ENCODE measurements at places on chromosomes 3 and 15.

DNA sequence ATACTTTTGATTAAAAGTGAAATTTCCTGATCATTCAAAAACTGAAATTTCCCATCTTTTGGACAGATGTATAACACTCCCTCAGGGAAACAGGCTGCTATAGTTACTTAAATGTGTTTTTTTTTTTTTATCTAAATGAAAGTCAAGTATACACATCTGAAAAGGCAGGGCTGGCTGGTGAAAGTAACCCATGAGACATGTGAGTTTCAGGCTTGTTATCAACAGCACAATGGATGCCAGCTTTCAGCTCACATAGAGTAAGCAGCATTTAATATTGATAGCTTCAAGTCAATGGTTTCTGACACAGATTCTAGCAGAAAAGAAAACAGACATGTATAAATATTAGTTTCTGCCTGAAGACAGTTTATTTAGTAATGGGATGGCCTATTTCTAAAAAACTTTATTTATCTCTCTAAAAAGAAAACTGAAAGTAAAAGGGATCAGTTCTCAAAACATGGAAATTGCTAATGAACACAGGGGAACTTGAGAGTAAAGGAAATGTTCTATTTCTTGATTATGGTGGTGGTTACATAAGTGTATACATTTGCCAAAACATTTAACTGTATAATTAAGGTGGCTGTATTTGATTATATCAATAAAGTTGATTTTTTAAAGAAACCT is 89.7 kb upstream of the CMC1 start:
- DNase-seq, result no peak

GRCh38 chr3:78571486-78571885 is 1196.3 kb downstream of the ROBO1 start:
- DNase-seq, result no peak

GRCh38 chr3:56633602-56634535 is 49.2 kb downstream of the TASOR start:
- DNase-seq, result no peak

GRCh38 chr3:60517134-60517533 is 734.1 kb downstream of the FHIT start:
- no peak for DNase-seq

- DNase-seq, result peak; percentile 18
Measured at GRCh38 chr15:89197503-89197971, 23.8 kb downstream of the RLBP1 start.

DNA sequence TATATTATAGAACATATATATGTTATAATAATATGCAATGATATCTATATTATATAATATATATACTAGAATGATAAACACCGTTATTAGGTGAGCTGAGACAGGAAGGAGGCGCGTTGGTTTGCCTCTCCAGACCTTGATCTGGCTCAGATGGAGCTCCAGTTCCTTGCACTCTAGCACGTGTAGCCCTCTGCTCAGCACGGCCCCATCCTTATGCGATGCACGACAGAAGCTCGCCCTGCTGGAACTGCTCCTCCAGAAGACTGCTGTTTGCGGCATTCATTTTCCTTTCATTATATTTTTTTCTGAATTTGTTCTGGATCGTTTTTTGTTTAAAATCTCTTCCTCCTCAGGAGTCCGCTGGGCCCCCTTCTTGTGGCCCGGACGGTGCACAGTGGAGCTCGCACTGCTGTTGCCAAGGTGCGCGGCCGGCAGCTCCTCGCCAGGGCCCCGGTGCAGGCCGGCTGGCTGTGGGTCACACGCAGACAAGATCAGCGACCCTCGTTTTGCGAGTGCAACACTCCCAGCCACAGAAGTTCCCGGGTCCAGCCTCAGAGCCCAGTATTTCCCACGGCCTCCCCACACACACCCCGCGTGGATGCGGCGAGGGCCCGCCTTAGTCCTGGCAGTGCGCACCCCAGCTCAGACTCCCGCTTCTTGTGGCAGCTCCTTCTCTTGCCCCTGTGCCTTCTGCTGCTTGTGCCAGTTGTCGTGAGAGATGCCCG is 112.2 kb downstream of the CHL1 start:
- no peak for DNase-seq

DNA sequence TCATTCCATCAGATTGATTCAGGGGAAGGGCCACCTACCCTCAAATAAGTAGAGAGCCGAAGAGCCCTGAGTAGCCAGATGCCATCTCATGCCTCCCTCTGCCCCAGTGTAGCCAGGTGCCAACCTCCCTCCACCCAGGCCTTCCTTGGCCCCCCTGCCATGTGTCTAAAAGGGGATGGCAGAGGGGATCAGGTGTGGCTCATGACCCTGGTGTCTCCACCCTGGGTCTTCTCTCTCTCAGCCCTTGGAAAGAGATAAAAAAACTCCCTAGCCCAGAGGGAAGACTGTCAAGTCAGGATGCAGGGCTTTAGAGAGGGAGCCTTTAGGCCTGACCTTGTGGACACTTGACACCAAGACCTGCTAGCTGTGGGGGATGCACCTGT is 5.2 kb downstream of the GRM2 start:
- no peak for DNase-seq

DNA sequence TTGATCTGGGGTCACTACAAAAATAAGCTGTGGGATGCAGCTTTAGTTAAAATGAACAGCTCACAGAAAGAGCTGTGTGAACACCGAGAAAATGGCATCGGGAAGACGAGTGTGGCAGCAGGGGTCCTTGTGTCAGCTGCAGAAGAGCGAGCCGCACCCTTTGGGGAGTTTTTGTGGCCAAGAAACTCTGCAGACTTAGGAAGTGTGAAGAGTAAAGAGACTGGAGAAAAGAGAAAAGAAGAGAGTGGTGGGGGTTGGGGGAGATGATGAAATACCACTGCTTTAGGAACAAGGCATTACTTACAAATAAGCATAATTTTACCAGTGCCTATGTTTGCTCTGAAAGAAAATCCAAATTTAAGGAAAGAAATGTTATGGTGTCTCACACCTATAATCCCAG is 147.8 kb downstream of the LRRC28 start:
- no peak for DNase-seq

- no peak for DNase-seq
Measured at GRCh38 chr3:9452417-9452816, 55.0 kb downstream of the SETD5 start.

GRCh38 chr3:194487289-194488054 is 670 bp upstream of the ATP13A3 start:
- DNase-seq, result no peak

- no peak for DNase-seq
Measured at GRCh38 chr15:96460106-96460505, 129.6 kb downstream of the NR2F2 start.

GRCh38 chr3:122332551-122332950 is 7.5 kb downstream of the CSTA start:
- no peak for DNase-seq

DNA sequence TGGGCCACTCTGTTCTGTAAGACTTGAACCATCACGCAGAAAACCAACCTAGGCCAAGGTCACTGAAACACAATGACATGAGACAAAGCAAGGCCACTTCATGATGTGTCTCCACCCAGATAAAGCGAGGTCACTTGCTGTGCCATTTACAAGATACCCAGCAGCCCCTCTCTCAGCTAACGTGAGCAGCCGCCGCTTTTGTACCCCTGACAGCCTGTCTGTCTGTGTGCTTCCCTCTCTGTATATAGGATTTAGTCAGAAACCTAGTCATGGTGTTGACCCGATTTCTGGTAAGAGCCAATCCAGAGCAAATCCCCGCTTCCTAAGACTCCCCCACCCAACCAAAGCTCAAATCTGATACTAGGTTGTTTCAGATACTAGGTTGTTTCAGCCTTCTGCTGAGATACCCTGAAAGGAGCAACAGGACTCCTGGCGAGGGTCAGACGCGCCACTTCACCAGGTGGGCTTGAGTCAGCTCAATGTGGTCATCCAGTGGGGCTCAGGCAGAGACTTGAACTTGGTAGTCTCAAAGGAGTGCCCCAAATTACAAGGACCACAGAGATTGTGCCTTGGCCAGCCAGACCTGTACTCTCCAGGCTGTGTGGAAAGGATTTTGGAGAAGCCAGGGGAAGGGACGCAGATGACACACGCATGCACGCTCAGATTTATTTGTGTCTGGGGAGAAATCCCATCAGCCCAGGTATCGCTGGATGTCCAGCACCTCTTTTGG is 3.1 kb upstream of the ZXDC start:
- DNase-seq, result no peak

GRCh38 chr3:45240292-45240691 is 14.2 kb upstream of the TMEM158 start:
- no peak for DNase-seq

DNA sequence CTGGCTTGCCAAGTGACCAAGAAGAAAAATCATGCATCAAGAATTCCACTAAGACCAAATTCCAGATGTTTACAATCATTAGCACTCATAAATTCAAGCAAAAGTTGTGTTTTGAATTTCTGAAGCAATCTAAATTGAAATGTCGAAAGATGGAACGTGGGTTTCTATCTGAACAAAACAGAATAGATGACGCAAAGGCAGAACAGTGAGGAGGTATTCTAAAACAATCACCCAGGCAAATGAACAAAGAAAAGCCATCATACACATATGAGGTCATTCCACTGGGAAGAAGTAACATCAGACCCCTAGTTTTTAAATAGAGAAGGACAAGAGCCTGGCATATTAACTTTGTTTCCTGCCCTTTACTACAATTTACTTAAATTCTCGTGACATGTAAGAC is 58.0 kb downstream of the MCF2L2 start:
- no peak for DNase-seq
